ENCODE measurements at places on chromosomes 11 and 22.

DNA sequence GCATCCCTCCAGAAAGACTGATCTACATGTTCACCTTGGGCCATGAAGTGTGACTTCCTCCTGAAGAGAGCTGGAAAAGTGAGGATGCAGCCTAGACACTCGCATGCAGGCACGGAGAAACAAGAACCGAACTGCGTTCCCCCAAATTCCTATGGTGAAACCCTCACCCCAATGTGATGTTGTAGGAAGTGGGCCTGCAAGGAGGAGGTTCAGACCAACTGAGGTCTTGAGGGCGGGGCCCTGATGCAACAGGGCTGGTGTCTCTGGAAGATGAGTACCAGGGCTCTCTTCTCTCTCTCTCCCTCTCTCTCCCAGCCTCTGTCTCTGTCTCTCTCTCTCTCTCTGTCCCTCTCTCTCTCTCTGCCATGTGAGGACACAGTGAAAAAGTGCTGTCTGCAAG lies 501.1 kb downstream of the BRD1 start:
- DNase-seq = no peak

- no peak for DNase-seq
These were observed 107.4 kb downstream of the SERGEF start for GRCh38 chr11:17905477-17905876.

DNA sequence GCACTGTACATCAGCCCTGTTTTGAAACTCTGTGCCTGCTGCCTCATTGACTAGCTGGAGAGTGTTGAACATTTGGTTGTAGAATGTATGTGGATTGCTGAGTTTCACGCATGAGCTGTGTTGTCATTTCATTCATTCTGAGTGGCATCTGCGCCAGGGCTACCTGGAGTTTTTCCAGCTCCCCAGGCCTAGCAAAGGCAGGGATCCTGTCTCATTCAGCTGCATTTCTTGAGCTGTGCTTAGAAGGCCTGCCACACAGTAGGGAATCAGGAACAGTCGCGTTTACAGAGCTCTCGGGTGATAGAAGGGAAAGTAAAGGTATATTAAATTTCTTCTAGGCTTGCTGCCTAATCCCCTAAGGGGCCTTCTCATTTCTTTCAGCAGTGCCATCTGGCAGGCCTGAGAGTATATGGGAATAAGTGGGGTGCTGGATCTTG lies 44.3 kb downstream of the PTPRJ start:
- no peak for DNase-seq

DNA sequence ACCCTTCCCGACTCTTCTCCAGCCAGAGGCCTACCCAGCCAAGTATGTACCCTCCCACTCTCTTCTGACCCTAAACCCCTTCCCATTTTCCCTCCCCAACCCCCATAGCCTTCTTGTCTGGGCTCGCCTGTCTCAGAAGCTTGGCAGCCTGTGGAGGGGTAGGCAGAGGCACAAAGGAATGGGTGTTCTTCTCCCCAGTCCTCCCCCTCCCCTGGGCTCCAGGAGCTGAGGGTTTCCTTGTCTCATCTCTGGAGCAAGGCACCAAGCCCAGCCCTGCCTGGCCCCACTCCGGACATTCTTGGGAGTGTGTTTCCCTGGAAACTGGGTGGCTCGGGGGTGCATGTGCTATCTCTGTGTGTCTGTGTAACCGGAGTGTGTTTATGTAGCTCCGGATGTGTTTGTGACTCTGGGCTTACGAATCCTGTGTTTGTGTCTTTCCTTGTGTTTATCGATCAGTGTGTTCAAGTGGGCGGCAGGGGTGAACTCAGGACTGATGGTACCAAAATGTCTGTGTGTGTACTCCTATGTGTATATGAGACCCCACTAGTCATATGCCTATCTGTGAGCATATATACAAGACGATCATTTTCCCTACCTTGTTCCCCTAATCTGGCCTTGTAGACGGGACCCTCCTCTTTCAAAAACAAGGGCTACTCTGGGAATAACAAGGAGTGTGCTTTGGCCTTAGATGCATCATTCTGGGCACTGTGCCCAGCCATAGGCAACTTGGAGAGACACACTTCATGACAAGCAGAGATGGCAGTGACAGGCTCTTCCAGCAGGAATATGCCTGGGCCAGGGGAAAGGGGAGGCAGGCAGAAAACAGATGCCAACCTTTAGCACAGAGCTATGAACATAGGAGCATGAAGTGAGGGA lies 10.9 kb downstream of the PHLDB1 start:
- no peak for DNase-seq

DNA sequence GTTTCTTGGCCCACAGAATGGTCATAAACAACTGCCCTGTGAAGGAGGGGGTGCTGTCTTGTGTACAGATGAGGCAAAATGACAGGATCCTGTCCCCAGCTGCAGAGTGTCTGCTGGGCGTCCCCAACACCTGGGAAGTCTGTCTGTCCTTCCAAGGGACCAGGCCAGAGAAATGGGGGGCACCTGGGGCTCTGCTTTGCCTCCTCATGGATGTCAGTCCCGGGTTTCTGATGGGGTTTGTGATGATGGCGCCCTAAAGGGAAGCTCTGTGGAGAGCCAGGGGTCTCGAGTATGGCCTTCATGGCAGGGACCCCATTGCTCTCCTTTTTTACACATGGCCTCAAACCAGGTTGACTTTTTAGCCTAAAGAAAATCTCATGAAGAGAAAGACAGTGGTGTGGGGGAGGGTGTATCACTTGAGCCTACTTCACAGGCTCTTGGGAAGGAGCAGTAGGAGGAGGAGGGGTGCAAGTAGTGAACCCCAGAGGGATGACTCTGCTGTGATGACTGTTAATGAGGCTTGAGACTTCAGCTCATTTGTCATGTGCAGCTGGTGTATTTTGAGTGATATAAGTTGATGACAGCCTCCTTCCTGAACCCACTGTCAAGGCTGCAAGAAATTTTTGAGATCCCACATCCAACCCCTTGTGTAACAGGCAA lies 40.6 kb upstream of the TUB start:
- DNase-seq = no peak

GRCh38 chr22:33272180-33272579 lies 214.0 kb upstream of the SYN3 start:
- DNase-seq = no peak

GRCh38 chr11:23313001-23313400 lies 452.7 kb upstream of the CCDC179 start:
- DNase-seq = no peak

GRCh38 chr11:45852018-45852711 lies 4.9 kb downstream of the CRY2 start:
- DNase-seq = no peak

- DNase-seq = no peak
These were observed 36.5 kb downstream of the TENM4 start for GRCh38 chr11:79404325-79404724.

DNA sequence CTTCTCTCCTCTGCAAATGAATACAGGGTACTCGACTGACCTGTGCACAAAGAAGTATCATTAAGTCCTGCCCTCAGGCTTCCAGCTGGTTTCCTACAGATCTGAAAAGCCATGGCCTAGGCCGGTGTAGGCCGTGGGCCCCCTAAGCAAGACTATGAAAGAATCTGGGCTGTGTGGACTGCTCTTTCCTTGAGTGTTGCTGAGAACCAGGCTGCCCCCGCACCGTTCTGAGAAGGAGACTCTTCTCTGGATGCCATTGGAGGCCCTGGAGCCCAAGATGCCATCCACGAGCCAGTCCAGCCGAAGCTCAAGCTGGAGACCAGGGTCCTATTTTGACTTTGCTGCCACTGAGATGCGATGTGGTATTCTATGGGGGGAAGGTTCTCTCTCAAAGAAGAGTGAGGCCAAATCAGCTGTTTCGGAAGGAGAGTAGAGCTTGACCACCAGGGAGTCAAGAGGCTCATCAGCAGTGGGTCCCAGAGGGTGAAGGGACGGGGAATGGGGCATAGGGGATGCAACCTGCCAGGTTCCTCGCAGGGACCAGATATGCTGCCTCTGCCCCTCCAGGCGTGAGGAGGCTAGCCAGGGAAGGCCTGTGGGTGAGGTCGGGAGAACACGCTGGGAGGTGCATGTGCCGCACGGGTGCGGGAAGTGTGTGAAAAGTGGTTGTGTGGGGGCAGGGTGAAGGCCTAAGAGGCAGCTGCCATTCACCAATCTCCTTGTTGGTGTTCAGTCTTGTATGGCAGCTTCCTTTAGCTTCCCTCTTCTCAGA lies 96.4 kb upstream of the B3GAT1 start:
- DNase-seq = no peak

DNA sequence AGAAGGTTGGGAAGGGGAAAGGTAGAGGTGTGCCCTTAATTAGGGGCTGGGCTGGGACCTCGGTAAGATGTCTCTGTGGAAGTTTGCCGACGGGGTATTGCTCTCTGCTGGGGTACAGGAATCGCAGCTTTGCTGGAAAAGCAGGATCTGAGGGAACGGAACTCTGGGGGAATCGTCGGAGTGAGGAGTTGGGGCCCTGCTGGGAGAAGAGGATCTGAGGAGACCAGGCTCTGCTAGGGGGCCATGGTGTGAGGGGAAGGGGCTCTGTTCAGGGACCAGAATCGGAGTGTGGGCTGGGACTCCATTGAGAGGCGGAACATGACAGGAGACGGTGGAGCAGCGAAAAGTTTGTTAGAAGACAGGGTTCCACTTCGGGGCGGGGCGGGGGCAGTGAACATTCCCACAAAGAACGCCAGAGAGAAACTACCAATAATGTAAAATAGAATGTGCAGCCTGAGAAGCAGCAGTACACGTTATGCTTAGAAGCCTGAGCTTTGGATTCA lies 456 bp downstream of the AAMDC start:
- peak; percentile 5 for DNase-seq

DNA sequence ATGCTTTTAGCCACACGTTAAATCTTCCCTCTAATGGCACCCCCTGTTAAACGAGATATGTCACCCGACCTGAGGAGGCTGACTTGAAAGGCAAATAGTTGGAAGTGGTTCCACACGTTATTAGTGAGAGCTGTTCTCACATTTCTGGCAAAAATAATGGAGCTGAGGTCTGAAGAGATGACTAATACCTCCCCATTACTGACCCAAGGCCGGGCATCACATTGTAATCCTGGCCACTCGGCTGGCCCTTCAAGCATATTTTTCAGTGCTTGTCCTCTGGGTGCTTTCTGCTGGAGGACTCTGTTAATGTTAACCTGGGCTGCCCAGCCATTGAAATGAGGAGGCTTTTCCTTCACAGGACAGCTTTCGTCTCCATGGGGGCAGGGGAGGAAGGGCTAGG lies 260.0 kb upstream of the CADM1 start:
- DNase-seq = no peak

GRCh38 chr11:133818302-133818701 lies 27.0 kb downstream of the SPATA19 start:
- DNase-seq = no peak

DNA sequence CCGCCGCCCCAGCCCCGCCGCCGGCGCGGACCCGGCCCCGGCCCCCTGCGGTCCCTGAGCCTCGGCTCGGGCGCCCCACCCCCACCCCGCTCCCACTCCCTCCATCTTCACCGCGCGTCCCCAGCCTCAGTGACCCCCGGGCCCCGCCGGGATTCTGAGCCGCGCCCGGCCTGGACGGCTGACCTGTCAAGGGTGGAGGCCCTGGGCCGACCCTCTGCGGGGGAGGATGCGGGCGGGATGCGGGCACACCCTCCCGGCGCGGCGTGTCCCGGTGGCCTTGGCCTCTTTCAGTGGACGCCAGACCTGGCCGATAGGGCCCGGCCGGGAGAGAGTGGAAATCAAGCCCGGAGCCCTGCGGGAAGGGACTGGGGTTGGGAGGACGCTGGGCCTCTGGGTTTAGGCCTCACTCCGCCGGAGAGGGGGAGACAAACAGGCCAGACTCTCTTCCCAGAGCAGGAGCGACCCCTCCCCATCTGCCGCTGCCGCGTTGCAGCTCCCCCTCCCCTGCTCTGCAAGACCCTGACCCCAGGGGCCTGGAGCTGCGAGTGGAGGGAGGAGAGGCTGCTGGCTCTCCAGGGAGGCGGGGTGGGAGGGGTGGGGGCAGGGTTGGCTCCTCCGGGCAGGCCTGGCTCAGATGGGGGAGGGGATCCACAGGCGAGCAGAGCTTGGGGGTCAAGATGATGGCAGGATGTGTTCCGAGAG lies 525 bp downstream of the MAPK8IP2 start:
- no peak for DNase-seq

GRCh38 chr11:111603611-111604130 lies 1.4 kb downstream of the SIK2 start:
- no peak for DNase-seq

- no peak for DNase-seq
These were observed 218.0 kb downstream of the ST3GAL4 start for GRCh38 chr11:126573325-126573978.

- no peak for DNase-seq
These were observed 8.2 kb downstream of the PNPLA3 start for GRCh38 chr22:43931771-43932170.

- no peak for DNase-seq
These were observed 14.6 kb downstream of the PPP6R2 start for GRCh38 chr22:50357756-50358155.

- no peak for DNase-seq
These were observed 45.7 kb upstream of the SHANK2 start for GRCh38 chr11:71298016-71298550.

DNA sequence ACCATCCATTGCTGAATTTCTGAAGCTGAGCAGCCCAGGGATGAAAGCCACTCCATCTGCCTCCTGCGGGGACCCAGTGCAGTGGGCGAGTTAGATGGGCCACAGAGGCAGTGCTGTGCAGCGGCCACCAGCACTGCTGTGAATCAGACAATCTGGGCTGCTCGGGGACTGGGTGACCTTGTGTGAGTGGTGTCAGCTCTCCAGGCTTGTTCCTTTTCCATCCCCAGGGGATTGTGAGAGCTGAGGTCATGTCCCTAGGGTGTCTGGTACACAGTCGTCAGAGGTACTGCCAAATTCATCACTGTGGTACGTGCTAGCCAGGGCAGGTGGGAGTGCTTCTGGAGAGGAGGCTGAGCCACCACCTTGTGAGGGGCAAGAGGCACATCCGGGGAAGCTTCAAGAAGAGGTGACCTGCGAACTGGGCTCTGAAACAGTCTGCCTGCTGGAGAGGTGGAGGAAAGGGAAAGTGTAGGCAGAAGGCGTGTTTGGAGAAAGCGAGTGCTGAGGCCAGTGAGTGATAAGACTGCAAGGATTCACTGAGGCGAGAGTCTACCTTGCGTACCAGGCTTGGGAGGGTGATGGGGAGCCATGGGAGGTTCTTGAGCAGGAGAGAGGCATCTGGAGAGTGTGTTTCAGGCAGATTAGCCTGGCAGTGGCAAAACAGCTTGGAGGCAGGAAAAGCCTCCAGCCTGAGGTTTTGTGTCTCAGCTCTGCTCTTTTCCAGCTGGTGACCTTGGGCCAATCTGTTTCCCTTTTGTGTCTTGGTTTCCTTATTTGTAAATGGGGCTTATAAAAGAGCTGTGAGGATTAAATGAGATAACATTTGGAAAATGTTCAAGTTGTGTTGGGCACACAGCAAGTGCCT lies 22.7 kb downstream of the CACNA1I start:
- no peak for DNase-seq

GRCh38 chr11:69947059-69947792 lies 128.0 kb upstream of the FGF3 start:
- DNase-seq = no peak

DNA sequence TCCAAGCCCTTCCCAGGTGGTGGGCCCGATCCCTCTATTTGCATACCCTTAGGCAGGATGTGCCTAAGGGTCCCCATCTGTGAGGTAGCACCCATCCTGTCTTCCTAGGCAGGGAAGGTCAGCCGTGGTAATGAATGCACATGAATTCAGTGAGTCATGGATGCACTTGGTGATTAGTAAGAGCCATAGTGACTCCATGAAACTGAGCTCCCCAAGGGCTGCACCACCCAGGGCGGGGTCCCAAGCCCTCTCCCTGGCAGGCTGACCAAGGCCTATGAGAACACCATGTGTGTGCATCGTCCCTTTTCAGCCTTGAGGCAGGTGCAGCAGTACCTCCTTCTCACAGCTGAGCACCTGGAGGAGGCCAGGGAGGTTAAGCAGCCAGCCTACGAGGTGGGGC lies 15.6 kb upstream of the SUSD2 start:
- no peak for DNase-seq

- DNase-seq = no peak
These were observed 19.1 kb downstream of the CLDN5 start for GRCh38 chr22:19504900-19505734.

Data from activated CD4-positive, alpha-beta T cell treated with anti-CD3 and anti-CD28 coated beads, Interleukin-2, amount 50 U/mL, for 4 hours (primary cell).